CD4-positive, alpha-beta T cell treated with Interferon gamma for 1 hour (primary cell): ENCODE measurements at places on chromosomes 2 and 18.

DNA sequence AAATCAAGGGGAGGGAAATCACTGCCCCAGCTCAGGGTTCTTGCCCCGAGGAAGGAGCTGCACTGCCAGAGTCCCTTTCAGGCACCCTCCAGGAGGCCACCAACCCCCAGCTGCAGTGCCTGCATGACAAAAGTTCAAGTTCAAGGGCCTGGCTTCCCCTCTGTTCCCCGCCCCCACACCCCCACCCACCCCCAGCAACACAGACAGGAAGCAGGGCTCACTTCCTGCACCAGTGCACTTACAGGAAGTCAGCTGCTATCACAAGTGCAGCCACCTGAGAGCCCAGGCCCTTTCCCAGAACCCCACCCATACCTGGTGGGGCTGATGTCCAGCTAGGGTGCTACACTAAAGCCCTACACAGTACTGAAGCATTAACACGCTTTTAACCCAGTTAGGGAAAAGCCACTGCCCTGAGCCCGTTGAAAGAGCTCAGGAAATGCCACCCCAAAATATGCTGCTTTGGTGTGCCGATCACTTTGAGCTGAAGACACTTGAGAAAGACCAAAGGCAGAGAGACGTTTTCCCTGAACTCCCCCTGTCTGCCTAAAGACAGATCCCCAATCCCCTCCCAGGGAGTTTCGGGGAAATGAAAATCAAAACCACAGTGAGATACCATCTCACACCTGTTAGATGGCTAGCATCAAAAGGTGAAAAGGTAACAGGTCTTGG, 109.9 kb upstream of the CAB39 start:
- peak; percentile 82 for DNase-seq

DNA sequence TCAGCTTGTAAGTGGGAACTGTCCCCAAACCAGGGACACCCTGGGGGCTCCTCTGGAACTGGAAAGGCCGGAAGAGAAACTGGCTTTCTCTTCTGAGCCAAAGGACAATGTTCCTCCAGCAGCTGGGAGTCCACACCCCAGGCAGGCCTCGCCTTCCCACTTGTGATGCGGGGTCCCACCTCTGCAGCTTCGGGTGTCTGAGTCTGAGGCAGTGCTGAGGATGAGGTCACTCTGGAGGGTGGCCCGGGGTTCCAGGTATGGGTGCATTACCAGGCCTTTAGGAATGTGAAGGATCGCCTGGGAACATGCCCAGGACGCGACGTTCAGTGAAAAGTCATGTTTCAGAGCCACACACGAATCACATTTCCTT, 18.2 kb upstream of the BOK start:
- DNase-seq, result no peak

DNA sequence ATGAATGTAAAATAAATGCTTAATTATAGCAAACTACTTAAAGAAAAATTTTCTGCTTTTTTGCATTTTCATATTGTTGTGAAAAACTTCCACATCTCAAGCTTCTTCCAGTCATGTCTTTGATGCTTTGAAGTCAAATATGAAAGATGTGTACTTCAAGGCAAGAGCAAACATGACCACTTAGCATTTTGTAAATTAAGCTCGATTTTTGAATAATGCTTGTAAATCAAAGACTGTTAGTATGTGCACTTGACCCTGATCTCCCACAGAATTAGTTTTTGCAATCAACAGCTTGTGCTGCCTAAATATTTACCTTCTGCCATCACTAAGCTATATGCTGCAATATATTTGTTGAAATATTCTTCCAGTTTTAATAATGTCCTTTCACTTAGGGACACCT, 486.1 kb upstream of the ID2 start:
- DNase-seq, result no peak

DNA sequence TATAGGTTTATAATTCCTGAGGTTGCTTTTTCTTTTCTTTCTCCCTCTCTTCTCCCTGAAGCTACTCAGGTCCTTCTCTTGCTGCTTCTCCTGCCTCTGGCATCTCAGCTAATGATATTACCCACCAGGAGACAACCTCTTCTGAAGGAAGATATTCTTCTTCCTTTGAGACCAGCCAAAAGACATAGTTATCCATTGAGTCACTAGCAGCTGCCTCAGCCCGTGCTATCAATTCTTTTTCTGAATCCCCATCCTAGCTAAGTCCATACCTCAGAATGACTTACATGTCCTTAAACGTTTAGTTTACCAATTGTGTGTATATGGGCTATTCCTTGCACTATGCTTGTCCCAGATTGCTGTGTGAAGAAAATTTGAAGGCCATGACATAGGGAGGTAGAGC, 25.0 kb upstream of the RNF103 start:
- no peak for DNase-seq

- DNase-seq, result no peak
These were observed 13.3 kb downstream of the AGXT start for GRCh38 chr2:240881913-240882312.

- no peak for DNase-seq
These were observed 112.5 kb upstream of the CREB1 start for GRCh38 chr2:207417301-207417718.

GRCh38 chr2:166307326-166307725, 68.4 kb downstream of the SCN9A start:
- DNase-seq, result no peak
